ENCODE measurements at places on chromosomes 12 and 14.

DNA sequence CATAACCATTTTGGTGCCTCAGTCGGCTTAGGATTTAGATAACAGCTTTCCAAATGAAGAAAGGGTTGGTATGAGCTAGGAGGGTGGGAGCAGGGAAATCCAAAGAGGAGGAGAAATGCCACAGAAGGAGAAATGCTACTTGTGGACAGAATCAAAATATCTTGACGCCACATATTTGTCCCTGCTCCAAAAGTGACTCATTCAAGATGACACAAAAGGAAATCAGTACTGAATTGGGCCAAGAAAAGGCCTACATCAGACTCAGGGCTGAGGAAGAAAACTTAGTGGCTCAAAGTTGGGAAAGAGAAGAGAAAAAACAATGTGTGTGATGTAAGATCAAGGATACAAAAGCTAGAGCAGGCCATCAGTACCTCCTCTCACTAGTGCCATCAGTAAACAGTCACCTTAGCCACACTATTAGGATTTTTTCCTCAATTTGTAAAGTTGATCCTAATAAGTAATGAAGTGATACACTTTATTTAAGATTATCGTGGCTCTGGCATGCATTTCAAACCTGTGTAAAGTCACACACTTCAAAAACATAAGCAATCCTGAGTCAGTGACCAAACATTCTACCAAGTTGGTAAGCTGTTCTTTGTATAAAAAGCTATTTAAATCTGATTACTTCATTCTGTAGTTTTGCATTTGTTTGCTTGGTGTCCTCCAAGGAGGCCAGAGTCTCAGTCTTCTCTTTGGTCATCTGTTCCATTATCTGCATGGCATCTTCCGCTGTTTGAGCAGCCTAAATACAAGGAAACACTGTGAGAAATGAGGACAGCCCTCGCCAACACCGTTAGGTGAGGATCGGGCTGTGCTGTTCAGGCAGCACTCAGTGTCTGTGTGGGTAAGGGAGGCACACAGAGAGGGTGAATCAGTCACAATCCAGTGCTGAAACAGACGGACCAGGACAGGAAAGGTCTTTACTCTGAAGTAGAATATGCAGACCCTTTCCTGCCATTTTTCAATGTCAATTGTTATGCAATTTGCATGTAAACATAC, 52.6 kb upstream of the VPS33A start:
- peak; percentile 58 for DNase-seq

DNA sequence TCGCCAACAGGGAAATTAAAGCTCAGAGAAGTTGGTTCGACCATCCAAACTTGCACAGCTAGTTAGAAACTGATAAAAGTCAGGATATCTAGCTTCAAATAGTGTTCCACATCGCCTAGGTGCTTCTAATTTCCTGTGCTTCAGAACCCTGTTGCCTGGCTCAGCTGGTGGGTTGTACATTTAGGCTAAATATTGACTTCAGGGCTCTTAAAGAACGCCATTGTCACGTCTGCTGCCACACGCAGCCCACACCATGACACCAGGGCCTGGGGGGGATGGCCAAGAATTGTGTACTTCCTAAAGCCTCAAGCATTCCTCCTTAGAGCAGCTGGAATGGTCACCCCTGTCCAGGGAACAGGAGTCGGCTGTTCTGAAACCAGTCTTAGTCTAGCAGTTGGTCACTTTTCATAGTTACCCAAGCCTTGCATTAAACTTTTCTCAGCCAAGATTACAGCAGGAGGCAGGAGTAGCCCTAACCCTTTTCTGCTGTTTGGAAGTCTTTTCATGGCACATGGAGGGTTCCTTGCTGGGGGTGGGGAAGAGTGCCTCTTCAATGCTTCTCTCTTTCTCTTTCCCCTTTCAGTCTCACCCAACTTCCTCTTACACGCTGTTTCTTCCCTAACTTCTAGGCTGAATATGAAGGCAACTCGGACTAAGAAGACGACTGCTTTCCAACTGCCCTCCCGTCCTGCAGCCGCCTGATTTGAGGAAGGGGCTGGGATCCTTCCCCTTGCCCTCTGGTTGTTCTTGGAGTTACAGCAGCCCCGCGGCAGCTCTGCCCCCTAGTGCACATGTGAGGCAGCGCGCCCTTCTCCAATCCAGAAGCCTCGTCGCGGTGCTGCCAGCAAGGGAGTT, 17.1 kb downstream of the FOS start:
- no peak for DNase-seq

- no peak for DNase-seq
Measured at GRCh38 chr14:101116065-101116464, 212.5 kb upstream of the RTL1 start.

- DNase-seq, result no peak
Measured at GRCh38 chr14:68691792-68692118, 101.1 kb downstream of the ZFP36L1 start.

GRCh38 chr14:104145826-104146601, 7.6 kb downstream of the KIF26A start:
- no peak for DNase-seq

DNA sequence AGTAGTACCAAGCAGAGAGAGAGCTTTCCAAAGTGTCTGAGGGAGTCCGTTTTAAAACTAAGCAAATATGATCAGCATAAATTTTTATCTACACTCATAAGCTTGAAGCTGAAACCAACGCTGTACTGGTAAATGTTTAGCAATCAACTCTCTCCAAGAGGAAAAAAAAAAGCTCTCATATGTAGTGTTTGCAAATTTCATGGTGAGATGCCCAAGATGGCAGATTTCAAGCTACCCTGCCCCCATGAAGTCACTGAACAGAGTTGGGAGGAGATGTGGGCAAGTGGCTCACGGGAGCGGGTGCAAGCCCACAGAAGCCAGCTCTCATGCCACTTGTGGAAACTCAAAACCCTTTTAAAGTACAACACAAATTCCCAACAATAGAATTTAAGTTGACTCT, 475.8 kb downstream of the BCAT1 start:
- DNase-seq, result no peak

- no peak for DNase-seq
Measured at GRCh38 chr12:56128670-56129205, 671 bp downstream of the ESYT1 start.

DNA sequence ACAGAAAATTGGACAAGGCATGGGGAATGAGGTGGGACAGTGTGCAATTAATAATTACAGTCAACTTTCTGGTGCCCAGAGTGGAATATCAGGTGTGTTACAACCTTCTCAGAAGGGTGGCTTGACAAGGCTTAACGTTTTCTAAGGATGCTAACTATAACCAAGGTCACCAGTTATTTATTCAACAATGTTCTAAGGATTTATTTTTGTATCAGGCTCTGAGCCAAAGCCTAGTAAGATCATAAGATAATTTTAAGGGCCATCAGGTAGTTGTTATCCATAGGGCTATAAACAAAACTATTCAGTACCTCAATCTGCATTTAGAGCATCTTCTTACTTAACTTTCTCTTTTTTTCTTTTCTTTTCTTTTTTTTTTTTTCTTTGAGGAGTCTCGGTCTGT, 134.0 kb downstream of the TMTC1 start:
- no peak for DNase-seq

GRCh38 chr14:60915781-60916180, 65.1 kb downstream of the TRMT5 start:
- no peak for DNase-seq

GRCh38 chr12:10211101-10211939, 1.4 kb upstream of the GABARAPL1 start:
- DNase-seq, result no peak

DNA sequence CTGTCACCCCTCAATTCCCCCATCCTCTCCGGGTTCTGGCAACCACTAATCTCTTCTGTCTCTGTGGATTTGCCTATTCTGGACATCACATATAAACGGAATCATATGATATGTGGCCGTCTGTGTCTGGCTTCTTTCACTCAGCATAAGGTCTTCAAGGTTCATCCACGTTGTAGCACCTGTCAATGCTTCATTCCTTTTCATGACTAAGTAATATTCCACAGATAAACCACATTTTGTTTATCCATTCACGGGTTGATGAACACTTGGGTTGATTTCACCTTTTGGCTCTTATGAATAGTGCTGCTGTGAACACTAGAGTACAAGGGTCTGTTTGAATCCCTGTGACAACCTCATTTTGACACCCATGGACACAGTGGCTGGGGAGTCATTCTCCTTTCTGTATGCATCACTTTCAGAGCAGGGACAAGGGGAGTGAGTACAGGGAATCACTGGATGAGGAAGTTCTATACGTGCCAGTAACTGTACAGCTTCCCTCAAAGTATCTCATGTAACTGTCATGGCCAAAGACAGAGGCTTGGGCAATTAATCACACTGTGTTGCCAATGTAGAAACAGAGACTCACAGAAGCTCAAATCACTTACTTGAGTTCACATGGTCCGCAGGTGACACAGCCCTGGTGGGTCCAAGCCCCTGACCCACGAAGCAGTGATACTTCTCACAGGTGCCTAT, 10.9 kb upstream of the TESC start:
- no peak for DNase-seq
